Eye (tissue), 1 donor: ENCODE measurements at places on chromosomes 6 and 20.
A peak's percentile ranks its signal among the peaks of the same experiment; 100 is the strongest.

DNA sequence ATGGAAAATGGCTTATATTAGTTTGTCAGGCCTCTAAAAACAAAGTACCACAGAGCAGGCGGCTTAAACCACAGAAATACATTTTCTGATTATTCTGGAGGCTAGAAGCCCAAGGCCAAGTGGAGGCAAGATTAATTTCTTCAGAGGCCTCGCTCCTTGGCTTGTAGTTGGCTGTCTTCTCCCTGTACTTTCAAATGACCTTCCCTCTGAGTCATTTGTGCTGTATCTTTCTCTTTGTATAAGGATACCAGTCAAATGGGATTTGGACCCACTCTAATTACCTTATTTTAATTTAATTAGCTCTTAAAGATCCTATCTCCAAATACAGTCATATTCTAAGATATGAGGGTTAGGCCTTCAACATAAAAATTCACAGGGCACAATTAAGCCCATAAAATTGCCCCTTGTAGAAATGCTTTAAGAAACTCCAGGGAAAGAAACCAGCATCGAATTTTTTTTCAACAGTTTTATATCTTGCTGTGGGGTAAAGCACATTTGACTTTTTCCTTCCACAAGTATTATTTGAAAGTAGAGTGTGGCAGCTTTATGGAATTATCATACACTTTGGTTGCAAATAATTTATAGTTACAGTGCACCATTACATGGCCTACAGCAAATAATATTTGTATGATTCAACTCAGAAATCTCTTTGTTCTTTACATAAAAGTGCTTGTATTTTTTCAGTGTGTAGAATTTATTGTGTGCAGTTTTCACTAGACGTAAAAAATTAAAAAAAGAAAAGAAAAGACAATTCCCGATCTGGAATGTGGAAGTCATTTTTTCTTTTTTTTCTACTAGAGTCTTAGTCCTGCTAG is 706.1 kb downstream of the KIF16B start:
- no peak for DNase-seq

GRCh38 chr6:56491606-56492328 is 150.9 kb downstream of the DST start:
- no peak for DNase-seq

GRCh38 chr6:169723991-169724493 is 258 bp downstream of the PHF10 start:
- no peak for DNase-seq

DNA sequence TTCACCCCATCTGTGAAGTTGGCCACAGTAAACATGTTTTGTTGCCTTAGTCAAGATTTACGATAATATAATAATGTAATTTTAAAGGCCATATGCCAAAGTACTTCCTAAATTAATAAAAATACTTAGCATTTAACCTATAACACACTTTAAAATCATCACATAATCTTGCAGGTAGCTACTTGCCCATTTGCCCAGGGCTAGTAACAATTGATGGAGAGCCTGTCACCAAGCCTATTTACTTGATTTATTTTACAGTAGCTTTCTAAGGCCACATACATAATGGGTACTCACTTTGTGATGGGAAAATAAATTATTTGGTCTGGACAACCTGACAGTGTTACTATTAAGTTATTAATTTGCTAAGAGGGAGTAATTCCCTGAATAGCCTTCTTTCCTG is 14.5 kb downstream of the BTBD9 start:
- no peak for DNase-seq

- no peak for DNase-seq
Measured at GRCh38 chr20:4972506-4973251, 28.6 kb downstream of the SLC23A2 start.

GRCh38 chr6:134299236-134299635 is 18.7 kb downstream of the SGK1 start:
- DNase-seq = no peak

DNA sequence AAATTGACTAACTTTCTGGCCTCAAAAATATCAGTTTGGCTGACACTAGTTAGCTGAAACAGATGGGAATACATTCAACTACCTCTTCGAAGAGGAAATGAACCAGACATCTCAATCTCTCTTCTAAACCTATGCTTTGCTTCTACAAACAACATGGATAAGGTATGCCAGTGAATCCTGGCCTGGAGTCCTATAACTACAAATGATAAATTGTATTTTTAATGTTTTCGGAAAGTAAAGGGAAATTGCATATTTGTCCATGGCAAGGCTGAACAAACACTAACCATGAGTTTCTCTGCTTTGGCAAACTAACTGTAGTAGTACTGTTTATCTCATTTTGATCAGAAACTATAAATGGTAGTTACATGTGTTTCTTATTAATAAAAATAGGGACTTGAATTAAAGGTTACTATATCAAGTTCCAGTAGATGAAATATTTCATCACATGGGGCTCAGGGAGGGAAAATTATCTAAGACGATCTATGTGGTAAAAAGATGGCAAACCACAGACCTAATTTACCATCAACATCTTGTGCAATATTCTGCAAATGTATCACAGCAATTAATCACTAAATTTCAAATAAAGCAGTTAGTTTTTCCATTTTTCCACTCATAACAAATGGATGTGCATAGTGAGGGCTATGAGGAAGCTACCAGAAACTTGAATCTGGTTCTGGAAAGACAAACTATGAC is 76.8 kb downstream of the COL12A1 start:
- no peak for DNase-seq

- peak; percentile 65 for DNase-seq
Measured at GRCh38 chr6:35486005-35486925, 10.6 kb downstream of the TEAD3 start.
